ENCODE measurements at places on chromosomes 4 and X.
A peak's percentile ranks its signal among the peaks of the same experiment; 100 is the strongest.

DNA sequence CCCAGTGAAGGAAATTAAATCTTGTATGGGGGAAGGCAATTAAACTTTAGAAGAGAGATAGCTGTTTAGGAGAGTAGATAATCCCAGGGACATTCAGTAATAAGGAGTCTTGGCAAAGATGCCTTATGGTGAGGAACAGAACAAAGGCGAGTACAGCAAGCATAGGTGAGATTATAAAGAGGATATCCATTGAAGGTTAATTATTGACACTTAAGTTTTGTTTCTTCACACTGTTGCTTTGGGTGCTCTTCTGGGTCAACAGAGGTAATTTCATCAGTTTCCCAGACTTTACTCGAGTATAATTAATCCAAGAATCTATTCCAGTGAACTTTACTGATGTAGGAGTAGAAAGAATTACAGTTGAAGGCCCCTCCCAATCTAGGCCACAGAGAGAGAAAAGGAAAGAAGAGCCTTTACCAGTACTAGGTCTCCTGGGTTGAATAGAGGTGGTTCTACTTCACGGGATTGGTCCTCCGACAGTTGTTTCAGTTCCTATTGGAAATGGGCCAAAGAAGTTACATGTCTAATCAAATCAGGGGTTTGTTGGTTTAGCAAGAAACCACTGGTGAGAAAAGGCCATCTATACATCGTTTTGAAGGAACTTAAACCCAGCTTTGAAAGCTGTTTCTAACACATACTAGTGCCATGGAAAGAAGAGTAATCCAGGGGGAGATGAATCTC lies 27.2 kb downstream of the EPGN start:
- no peak for DNase-seq

DNA sequence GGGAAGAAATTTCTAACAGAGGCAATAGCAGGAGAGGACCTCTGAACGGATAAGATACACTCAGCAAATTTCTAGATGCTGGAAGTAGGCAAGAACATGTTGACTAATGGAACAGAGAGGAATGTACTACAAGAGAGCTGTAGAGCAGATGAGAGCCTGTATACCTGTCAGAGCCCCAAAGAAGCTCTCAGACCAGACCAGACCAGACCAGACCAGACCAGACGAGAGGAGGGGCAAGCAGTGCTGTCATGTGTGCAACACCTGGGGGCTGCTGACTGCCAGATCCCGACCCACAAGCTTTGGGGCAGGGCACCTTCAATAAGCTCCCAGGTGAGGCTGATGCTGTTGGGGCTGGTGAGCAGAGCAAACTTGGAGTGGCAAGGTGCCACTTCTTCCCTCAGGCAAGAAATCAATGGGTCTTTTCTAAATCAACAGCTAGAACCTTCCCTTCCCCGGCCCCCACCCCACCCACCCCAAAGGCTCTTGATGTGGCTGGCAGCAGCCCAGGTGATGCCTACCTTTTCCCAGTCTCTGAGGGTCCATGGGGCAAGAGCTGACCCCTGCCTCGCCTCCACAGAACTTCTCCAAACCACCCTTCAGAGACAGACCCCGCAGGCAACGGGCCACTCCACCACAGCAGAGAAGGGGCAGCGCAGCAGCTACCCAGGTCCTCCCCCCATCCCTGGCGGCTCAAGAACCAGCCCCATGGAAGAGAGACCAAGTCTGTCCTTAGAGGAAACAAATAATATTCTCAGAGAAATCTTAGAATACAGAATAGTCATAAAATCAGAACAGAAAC lies 32.7 kb downstream of the MECP2 start:
- DNase-seq = no peak

DNA sequence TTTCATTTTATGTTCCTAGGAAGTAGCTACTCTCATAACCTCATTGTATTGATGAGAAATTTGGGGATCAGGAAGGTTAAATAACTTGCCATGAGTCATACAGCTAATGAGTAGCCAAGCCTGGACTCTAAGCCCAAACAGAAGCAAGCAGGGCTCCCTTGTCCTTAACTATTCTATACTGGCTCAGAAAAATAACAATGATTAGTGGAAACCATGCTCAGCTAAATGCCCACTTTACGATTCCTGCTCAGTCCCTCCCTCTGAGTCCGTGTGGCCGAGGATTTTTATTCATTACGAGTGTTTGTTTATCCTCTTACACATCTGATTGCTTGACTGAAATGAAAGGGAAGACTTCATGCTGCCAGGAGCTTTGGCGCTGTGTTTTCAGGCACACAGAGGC lies 100.9 kb downstream of the SLC34A2 start:
- DNase-seq = no peak

GRCh38 chr4:184808713-184809050 lies 17.1 kb downstream of the ACSL1 start:
- no peak for DNase-seq

GRCh38 chrX:80578517-80579105 lies 158.4 kb downstream of the TENT5D start:
- DNase-seq = no peak

DNA sequence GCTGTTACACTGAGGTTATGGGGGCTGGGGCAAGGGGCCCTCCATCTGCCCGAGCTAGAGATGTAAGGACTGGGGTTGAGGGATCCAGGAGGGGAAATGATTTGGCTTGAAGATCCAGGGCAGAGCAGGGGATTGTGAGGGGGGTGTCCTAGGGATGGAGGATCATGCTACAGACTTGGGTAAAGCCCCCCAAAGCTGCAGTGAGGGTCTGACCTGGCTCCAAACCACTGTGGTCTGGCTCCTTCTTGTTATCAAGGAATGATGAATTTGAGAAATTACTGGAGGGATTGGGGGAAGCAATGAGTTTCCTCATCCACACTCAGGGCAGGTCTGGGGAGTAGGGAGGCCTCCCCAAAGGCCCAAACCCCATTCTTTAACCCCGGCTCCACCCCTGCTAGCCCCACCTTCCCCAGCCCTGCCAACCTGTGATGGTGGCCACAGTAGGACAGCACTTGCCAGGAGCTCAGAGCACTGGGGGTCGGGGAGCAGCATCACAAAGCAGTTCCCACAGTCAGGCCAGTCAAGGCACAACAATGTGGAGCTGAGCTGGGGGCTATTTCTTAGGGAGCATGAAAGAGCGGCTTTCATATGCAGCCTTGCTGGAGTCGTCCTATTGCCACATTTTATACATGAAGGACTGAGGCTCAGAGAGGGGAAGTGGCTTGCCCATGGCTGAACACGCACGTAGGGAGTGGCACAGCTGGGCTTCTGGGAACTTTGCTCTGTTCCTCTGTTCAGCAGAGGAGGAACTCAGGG lies 165.5 kb downstream of the EFNB1 start:
- DNase-seq = no peak

DNA sequence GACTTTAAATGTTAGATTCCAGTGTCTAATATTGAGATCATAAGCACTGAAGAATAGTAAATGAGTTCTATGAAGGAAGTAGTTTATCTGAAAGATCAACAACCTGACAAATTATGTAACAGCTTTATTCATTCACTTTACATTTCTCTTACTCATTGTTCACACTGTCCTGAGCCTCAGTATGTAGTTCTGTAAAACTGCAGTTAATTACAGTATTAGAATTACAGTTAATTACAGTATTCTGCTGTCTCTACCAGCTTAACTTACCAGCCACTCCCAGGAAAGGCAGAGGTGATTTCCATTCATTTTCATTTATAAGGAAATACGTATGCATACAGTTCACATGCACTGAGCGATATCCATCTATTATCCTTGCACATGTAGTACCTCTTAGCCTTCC lies 32.7 kb downstream of the NFKB1 start:
- no peak for DNase-seq

DNA sequence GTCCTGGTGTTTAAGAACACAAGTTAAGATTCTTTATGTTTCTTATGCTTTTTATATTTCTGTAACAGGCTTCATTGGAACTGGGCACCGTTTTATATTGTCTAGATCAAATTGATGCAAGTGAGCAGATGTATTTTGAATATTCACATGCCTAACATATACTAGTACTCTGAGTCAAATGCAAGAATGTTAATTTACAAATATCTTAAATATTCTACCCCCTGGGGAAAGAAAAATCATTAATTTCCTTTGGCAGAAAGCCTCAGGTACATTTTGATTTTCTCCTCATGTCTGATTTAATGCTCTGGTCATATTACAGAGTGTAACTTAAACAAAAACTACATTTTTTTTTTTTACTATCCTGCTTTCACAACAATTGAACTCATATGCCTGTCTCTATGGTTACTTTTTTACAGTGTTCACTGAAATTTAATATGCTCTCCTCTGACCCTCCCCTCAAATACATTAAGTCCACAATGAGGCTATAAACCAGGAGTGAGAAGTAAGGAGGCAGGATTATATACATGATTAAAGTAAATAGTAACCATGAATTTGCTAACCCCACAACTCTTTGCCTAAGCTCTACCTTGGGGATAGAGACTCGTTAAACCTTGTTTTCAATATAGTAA lies 2.4 kb upstream of the NSUN7 start:
- DNase-seq = no peak

DNA sequence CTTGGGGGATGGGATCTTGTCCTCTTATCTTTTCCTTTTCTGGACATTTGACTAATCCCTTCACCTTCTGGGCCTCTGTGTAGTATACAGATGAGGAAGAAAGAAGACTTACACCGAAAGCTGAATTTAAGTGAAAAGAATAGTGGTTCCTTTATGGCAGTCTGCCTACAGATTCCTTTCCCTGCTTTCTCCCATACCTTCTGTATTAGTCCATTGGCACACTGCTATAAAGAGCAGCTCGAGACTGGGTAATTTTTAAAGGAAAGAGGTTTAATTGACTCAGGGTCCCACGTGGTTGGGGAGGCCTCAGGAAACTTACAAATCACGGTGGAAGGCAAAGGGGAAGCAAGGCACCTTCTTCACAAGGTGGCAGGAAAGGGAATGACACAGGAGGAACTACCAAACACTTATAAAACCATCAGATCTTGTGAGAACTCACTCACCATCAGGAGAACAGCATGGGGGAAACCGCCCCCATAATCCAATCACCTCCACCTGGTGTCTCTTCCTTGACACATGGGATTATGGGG lies 34.0 kb upstream of the CD38 start:
- no peak for DNase-seq

GRCh38 chr4:104490770-104491480 lies 3.8 kb downstream of the CXXC4 start:
- DNase-seq = peak; percentile 18

DNA sequence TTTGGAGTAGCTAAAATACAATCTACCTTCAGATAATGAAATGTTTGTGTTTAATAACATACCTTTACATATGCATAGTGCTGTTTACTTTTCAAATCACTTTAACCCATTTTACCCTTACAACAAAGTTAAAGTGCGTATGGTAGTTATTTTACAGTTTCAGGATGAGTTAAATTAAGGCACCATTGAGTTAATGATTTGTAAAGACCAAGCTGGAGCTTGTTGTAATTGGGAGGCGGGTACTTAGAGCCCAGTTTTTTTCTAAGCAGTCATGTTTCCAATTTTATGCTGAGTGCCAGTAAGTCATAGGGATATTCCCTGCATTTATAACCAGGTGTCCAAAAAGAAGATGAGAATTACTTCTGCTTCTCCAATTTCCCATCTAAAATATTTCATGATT lies 84.2 kb upstream of the NRK start:
- no peak for DNase-seq

GRCh38 chr4:125833-126232 lies 1.5 kb downstream of the ZNF718 start:
- no peak for DNase-seq

- no peak for DNase-seq
Measured at GRCh38 chrX:130176354-130176776, 4.6 kb downstream of the RAB33A start.

GRCh38 chr4:122855353-122855890 lies 28.8 kb downstream of the FGF2 start:
- no peak for DNase-seq

- DNase-seq = peak; percentile 84
Measured at GRCh38 chr4:183407128-183407585, 37.3 kb upstream of the CDKN2AIP start.

DNA sequence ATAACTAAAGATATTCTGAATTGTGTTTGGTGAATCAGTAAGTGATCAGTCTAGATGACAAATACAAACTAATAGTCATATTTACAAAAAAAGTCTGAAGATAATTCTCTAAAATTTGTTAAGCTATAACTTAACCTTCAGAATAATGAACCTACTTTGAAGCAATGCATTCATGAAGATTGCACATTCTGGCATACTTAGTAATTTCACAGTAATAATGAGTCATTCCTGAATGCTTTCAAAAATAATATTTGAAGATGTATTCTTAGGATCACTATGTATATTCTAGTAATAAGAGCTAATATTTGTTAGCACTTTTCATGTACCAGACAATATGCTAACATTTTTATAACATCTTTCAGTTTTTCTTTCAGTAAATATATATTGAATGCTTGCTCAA lies 756.7 kb upstream of the SLIT2 start:
- DNase-seq = no peak

DNA sequence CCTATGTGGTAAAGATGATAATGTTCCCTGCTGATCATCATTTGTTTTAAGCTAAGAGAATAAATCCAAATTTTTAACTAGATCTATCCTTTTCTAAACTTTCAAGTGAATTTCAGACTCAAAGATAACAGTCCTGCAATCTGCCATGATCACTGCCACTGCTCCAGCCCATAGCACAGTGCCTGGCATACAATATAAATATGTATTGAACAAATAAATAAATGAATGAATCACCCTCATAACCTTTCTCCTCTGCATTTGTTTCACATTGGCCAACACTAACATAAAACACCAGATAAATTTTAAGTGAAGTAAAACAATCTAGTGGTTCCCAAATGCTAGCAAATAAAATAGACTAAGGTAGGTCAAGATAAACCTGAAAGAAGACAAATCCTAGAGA lies 439.0 kb downstream of the GPM6A start:
- DNase-seq = no peak

GRCh38 chr4:26368685-26369084 lies 47.9 kb downstream of the RBPJ start:
- DNase-seq = no peak

GRCh38 chr4:85555206-85555605 lies 80.3 kb downstream of the ARHGAP24 start:
- DNase-seq = no peak

- no peak for DNase-seq
Measured at GRCh38 chr4:104421566-104421965, 73.1 kb downstream of the CXXC4 start.

GRCh38 chrX:73964579-73964978 lies 339.4 kb upstream of the ZCCHC13 start:
- no peak for DNase-seq

- DNase-seq = no peak
Measured at GRCh38 chr4:88822034-88822789, 124.6 kb upstream of the NAP1L5 start.

Data from stimulated activated CD8-positive, alpha-beta memory T cell treated with anti-CD3 and anti-CD28 coated beads, Interleukin-4, amount 100 ng/mL, for 4 hours (primary cell).